ENCODE measurements at places on chromosomes 3 and 15.

DNA sequence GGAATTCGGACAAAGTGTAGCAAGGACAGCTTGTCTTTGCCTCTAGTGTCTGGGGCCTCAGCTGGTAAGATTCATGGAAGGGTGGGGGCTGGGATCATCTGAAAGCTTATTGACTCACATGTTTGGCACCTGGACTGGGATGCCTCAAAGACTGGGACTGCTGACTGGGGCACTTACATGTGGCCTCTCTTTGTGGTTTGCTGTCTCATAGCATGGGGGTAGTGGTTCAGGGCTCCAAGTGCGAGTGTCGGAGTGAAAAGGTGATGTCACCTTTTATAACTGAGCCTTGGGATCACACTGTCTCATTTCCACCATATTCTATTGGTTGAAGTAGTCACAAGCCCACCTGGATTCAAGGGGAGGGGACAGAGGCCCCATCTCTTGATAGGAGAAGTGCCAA lies 6.8 kb downstream of the MFSD1 start:
- no peak for DNase-seq

DNA sequence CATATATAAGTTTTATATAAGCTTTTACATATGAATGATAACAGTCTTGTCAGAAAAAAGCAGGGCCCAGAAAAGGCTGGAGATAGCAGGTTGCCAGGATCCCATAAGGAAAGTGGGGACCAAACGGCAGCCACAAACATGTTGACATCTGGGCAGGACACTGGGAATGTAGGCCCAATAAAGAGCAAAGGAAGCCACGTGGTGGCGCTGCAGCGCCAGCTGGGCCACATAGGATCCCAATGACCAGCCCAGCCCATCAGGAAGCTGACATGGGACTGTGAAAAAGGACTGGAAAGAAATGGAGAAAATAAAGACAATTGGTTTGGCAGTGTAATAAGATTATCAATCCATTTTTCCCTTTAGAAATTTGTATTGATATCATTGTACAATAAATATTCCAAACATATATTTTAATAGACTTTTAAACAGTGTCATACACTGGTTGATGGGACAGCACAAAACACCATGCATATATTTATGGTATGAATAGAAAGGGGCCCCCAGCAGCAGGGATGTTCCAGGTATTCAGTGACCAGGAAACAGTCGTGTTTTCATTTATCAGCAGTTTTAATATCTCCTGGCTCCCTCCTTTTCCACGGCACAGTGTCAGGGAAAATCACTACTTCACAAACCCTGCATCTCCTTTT lies 89.0 kb upstream of the STRIT1 start:
- DNase-seq: peak; percentile 59

GRCh38 chr3:69768438-69768837 lies 29.2 kb downstream of the MITF start:
- DNase-seq: no peak

DNA sequence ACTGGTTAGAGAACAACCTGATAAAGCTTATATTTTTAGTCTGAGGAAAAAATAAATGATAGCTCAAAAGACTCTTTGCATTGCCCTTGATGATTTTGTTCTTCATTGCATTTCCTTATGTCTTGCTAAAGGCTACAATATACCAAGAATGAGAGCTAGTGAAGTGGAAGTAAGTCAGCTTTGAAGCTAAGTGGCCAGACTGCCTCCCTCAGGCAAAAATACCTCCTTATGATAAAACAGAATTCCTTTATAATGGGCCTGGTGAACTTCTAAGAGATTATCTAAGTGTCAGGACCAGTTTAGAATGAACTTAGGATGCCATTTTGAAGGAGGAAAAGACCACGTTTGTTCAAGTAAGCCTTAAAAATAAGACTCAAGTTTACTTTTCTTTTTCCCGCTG lies 678.4 kb downstream of the ROBO2 start:
- DNase-seq: no peak

GRCh38 chr3:72488738-72489035 lies 359.6 kb downstream of the SHQ1 start:
- no peak for DNase-seq

DNA sequence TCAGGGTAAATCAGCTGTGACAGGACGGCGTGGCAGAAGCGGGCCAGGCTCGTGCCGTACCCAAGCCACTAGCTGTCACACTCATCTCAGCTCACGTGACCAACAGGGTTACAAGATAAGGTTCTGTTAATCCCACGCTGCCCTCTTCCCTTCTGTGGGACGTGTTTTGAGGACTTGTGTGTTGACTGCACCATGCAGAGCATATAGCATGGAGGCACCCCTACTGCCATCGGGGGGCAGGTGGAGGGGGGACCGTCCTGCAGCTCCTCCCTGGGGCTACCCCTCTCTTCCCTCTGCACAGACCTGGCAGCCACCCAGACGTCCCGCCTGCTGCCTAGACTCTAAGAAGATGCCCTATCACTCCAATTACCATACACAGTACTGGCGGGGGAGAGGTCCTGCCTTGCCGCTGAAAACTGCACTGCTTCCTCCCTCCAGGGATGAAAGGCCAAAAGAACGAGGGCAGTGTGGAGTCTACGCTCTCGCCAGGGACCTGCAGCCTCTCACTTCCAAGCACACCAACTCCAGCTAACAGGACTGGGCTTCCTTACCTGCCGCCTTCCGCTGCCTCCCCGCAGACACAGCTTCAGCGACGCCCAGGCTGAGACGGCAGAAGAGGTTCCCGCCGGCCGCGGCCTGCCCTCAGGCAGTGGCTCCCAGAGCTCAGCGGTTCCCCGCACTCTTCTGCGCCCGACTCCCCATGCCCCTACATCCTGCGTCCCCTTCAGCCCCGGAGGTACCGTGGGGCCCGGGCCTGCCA lies at the start of gene TNK2:
TNK2 (minus strand) TSS at position 618 of the 760 bp plus-strand sequence. CDS start 19,963 bp downstream, outside the sequence.
- DNase-seq: no peak

GRCh38 chr15:98753726-98754656 lies 105.7 kb downstream of the IGF1R start:
- no peak for DNase-seq

- no peak for DNase-seq
Observed at GRCh38 chr3:16013568-16013967, 160.9 kb upstream of the GALNT15 start.

- DNase-seq: no peak
Observed at GRCh38 chr3:3340526-3340925, 161.0 kb upstream of the CRBN start.

DNA sequence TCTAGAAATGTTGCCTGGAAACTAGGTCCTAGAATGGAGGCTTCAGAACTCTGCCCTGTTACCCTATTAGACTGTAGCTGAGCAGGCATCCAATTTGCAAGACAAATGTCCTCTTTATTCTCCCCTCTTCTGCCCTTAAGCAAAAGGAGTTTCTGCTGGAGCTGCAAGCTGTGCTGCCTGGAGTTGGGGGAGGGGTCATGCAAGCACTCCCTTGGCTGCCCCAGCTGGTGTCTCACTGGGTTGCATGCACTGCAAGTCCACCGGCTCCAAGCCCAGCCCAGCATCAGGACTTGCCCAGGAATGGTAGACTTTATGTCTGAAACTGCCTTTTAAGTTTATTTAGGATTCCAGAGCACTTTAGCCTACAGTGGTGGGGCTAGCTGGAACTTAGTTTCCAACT lies 15.7 kb upstream of the RBP2 start:
- DNase-seq: no peak

DNA sequence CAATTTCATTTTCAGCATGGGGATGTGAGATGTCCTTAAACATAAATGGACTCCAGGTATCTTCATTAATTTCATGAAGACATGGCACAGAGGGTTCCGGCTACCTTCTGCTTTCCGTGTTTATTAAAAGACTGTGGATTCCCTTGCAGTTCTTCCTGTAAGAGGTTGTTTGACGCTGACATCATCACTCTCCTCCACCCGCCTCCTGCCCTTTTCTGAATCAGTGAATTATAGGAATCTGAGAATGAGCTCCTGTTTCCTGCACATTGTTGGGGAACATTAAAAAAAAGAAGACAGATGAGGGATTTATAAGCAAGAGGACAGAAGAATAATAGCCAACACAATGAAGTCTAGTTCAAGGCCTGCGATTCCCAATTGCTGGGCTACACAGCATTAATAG lies 191.3 kb downstream of the LPP start:
- DNase-seq: no peak

DNA sequence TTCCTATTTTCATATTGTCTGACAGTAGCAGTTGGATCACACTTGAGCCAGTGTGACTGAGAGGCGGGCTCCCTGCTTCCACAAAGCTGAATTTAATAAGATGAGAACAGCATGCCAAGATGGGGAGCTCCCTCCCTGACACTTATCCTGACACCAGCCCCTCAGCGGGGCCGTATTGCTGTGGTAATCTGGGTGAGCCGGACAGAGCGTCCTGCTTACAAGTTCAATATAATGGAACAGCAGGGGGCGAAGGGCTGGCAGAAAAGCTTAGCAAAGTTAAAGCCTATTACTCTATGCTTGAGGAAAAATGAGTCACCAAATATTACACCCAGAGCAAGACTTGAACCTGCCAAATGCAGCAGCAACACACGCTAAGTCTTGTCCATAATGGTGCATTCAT lies 163.8 kb upstream of the CMC1 start:
- DNase-seq: no peak

DNA sequence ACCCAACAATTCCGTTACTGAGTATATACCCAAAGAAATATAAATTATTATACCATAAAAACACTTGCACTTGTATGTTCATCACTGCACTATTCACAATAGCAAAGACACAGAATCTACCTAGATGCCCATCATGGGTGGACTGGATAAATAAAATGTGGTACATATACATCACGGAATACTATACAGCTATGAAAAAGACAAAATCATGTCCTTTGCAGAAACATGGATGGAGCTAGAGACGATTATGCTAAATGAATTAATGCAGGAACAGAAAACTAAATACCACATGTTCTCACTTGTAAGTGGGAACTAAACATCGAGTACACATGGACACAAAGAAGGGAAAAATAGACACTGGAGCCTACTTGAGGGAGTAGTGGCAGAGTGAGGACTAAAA lies 185.3 kb downstream of the PYDC2 start:
- DNase-seq: no peak

GRCh38 chr3:99630815-99631214 lies 7.6 kb upstream of the COL8A1 start:
- no peak for DNase-seq

GRCh38 chr15:87645723-87646122 lies 610.8 kb downstream of the NTRK3 start:
- DNase-seq: no peak

DNA sequence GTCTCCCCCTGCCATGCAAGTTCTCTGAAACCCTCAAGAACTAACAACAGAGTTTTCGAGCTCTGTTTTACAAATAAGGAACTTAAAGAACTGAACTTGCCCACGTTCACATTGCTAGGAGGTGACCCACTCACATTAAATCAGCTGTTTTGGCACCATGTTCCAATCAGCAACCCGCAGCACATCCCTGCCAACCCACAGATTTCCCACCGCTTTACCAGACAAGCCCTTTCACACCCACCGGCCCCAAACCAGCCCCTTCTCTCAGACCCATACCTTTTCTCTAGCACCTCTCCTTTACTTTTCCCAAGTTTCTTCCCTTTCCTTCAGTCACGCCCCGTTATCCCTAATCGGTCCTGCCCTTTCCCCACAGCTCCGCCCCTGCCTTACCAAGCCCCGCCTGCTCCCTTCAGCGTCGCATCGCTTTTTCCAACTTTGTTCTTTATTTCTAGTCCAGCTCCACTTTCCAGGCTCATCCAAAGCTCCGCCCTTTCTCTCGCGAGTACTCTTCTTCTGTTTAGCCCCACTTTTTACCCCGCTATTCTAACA lies 804 bp upstream of the BRPF1 start:
- no peak for DNase-seq

GRCh38 chr3:156456771-156457224 lies 98.1 kb downstream of the SSR3 start:
- no peak for DNase-seq

DNA sequence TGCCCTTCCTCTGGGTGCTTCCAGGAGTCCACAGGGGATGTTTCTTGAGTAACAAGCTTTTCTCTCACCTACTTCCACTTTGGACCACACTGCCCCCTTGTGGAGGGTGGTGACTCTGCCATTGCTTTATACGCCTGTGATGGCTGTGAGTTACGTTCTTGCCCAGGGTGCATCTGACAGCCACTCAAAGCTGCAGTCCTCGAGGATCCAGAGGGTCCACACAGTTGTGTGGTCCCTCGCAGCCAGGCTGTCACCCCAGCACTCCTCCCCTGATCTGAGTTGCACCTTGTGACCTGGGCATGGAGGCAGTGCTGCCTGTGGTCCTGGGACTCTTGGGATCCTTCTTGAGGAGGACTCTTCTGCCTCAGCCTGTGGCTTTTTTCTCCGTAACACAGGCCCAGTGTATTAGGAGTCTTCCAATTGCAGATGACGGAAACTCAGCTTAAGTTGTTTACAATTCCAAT lies 23.4 kb downstream of the FOXL2 start:
- no peak for DNase-seq

DNA sequence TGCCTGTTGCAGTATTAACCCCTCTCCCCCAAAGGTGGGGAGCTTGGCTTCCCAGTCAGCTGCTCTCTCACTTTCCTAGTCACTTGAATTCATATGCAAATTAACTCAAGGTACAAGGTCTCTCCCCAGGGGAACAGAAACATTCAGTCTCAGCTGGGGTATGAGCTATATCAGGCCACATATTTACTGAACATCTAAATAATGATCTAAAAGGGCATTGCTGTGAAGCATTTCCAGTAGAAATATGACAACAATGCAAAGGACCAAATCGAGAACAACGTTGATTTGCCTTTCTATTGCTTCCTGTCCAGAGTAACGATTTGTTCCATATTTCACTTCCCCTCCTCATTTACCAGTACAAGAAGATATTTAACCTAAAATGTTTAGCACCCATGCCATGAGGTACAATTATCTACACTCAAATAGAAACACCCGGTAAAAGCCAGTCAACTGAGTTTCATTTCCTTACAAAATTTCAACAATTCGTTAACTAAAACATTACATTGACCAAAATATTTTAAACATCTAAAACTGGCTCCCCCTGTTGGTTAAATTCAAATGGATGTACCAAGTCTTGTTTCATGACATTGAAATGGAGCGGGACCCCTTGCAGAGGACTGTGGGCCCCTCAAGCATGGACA lies 36.5 kb upstream of the KLHL6 start:
- no peak for DNase-seq

- DNase-seq: no peak
Observed at GRCh38 chr3:184562878-184563560, 1.4 kb downstream of the EPHB3 start.
